ENCODE measurements at places on chromosomes 13 and 19.
A peak's percentile ranks its signal among the peaks of the same experiment; 100 is the strongest.

DNA sequence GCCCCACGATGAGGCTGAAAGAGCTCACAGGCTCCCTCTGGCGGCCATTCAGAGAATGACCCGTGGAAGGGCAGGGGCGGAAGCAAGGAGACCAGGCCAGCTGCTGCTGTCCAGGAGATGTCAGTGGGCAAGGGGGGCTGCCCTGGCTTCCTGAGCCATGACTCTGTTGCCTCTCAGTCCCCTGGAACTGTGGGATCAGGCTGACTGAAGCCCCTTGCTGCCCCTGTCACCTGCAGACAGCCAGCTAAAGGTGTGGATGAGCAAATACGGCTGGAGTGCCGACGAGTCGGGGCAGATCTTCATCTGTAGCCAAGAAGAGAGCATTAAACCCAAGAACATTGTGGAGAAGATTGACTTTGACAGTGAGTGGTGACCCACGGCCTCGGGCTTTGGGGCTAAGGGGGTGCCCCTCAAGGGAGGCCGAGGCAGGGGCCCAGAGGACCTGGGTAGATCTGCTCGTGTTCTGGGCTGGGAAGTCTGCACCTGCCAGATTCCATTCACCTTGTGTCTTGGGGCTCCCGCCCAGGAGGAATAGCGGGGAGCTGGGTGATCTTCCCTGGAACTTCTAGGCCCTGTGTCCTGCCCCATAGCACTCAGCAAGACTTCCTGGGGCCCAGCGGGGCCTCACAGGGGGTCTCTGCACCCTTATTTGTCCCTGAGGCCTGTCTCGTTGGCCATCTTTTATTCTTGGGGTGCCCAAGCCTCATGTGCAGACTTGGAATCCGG, 12.5 kb upstream of the ACTN4 start:
- DNase-seq = peak; percentile 77

- no peak for DNase-seq
Measured at GRCh38 chr19:58007285-58007684, 4.7 kb upstream of the ZNF606 start.

DNA sequence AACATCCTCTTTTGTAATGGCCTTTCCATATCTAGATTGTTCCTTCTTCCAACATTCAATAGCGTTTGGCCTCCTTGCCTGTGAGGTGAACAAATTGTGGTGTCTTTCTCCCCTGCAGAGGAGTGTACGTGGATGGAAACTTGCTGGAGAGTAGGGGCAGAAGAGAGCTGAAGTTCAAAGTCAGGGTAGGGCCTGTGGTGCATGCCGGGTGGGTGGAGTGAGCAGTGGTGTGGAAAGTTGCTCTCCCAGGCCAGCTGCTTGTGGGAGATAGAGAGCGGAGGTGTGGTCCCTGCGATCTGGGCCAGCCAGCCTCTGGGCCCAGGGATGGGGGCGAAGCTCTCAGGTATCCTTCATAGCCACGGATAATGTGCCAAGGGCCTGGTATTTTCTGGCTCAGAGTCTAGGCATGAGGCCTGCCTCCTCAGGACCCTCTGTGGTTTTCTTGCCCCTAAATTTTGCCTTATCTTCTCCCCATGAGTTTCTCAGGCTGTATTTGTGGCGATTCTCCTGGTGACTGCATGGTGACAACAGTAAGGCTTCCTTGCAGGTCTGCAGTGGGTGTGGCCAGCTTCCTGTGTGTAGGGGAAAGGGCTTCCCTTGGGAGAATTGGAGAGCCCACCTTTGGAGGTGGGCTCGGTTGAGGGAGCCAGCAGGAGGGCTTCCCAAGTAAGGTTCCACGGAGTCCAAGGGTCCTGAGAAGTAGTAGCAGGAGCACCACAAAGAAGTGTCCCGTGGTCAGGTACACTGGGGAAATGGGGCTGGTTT, 6.7 kb downstream of the RGCC start:
- DNase-seq = peak; percentile 77

GRCh38 chr19:10230173-10230860, 814 bp downstream of the S1PR2 start:
- DNase-seq = peak; percentile 67
